ENCODE measurements at places on chromosomes 4 and X.

DNA sequence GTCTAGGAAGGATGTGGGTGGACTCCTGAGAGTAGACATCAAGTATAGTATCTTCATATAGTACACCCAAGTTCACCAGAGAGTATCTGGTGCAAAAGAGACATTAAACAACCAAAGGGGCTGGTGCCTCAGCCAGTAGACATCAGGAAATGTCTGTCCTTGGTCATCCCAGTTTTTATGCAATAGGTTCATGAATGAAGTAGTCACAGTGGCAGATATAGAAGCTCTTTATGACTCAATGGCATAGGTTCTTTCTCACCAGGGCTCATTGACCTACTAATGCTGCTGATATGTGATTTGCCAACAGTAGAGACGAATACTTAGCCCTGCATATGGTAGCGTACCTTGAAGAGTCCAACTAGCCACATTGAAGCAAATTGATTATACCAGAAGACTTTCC is 45.0 kb upstream of the CCDC149 start:
- DNase-seq = no peak

GRCh38 chrX:68261060-68261672 is 172.1 kb downstream of the OPHN1 start:
- no peak for DNase-seq

DNA sequence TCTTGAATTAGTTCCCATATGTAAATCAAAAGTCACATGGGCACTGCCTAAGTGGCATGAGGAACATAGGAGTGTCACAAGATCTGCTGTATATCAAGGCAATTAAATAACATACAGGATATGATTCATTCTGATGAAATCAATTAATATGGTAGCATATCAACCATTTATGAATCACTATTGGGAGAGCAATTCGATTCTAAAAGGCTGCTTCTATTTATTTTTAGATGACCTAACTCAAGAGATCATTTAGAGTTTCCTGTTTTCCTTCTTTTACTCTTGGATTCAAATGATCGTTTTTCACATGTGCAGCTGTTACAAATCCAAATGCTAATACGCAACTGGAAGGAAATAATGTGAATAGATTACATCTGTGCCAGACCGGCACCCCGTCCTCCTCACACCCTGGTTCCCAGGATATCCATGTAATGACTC is 81.9 kb downstream of the HCCS start:
- no peak for DNase-seq

GRCh38 chrX:23871905-23872546 is 35.7 kb downstream of the APOO start:
- DNase-seq = no peak

DNA sequence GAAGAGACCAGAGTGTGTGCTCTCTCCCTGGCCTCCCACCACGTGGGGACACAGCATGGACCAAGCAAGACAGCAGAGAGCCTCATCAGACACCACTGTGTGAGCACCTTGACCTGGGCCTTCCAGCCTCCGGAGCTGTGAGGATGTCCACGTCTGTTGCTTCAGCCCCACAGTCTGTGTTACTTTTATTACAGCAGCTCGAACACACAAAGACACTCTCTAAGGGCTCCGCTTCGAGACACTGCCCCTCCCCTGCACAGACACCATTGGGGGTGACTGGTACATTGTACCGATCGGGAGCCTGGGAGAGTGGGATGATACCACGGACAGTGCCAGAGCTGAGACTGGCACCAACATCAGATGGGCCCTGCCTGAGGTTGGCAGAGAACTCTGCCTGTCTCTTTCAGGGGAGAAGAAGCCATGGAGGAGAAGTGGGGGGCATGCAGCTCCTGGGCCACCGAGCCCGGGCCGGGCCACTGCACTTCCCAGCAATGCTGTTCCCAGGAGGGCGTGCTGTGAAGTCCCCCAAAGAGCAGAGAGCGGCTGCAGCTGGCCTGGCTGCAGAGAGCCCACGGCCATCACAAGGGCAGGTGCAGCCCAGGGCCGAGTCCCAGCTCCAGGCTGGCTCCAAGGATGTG is 48.1 kb upstream of the HMX1 start:
- DNase-seq = no peak

GRCh38 chrX:153867139-153867538 is 18.8 kb downstream of the L1CAM start:
- no peak for DNase-seq

GRCh38 chrX:124504111-124504983 is 158.0 kb downstream of the SH2D1A start:
- DNase-seq = no peak

DNA sequence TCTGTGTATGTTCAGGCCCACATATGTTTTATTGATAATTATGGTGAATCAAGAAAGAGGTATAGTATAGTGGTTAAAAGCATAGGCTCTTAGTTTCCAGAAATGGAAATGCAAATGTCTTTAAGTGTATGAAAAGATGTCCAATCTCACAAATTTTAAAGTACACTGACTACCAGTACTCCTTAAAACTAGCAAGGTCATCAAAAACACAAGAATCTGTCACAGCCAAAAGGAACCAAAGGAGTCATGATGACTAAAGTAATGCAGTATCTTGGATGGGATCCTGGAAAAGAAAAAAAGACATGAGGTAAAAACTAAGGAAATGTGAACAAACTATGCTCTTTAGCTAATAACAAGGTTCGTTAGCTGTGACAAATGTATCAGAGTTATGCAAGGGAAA is 661 bp upstream of the RBM41 start:
- DNase-seq = no peak

- no peak for DNase-seq
These were observed 116.7 kb upstream of the STOX2 start for GRCh38 chr4:183788308-183788905.

DNA sequence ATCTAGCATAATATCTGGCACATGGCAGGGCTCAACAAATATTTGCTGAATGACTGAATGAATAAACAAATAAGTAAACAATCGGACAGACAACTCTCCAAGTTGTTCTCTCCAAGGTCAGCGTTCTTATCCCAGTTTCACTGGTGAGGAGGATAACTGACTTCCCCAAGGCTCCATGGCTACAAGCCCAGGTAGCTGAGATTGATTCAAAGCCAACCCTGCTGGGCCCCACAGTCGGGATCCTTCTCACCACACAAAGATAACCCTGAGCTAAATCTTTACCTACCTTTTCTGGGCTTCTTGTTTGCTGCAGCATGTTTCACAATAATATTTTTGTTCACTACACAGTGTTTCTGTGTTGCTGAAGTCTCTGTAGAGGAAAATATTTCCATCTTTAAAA is 54.9 kb downstream of the USP46 start:
- no peak for DNase-seq

DNA sequence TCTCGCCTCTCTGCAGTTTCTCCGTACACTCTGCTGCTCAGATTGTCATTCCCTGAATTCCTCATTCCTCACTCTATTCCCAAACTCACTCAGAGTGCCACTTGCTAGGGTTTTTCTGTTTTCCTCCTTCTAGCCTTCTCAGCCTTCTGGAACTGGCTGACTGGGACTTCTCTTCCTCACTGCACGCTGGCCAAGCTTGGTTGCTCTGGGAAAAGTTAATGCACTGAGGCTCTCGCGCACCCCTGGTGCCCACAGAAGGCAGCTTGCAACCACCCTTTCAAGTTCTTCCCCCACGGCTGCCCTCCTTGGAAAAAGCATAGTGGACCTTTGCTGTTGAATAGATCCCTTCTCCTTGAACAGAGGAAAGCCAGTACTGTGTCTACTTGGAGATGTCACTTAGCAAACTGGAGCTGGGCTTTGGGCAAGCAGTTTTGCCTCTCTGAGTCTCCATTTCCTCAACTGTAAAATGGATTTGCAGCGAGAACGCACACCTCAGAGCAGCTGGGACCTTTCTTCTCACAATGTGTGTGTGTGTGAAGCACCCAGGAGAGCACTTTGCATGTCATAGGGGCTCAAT is 6.0 kb upstream of the CCKAR start:
- DNase-seq = no peak

DNA sequence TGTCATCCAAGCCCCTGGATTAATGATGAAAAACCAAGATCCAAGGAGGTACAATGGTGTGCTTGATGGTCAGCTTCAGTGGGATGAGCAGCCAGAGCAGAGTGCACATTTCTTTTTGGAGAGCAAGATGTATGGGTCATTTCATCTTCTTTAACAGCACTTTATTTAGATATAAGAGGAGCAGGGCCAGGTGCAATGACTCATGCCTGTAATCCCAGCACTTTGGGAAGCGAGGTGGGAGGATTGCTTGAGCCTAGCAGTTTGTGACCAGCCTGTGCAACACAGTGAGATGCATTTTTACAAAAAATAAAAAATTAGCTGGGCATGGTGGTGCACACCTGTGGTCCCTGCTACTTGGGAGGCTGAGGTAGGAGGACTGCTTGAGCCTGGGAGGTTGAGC is 45.3 kb upstream of the MAP3K15 start:
- DNase-seq = no peak
